NCI-H187 (cell line): ENCODE measurements at places on chromosomes 3 and 15.

GRCh38 chr3:47012342-47013230 is 33.1 kb downstream of the NBEAL2 start:
- no peak for DNase-seq

DNA sequence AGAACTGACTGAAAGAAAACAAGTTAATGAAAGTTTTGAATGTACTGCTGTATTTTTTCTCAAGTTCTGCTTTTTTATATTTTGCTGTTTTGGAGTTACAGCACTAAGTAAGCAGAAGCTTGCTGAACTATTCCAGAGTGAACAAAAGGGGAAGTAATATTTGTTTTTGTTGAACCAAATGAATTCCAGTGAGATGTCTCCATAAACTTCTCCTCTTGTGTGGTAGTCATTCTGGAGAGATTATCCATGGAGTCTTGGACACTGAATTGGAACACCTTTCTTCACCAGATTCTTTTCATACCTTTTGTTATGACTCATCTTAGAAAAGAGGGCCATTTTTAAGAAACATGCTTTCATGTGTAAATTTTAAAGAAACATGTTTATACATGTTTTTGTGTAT is 8.8 kb downstream of the ANKUB1 start:
- DNase-seq: no peak

- no peak for DNase-seq
Observed at GRCh38 chr3:117887031-117887430, 1147.6 kb downstream of the IGSF11 start.

DNA sequence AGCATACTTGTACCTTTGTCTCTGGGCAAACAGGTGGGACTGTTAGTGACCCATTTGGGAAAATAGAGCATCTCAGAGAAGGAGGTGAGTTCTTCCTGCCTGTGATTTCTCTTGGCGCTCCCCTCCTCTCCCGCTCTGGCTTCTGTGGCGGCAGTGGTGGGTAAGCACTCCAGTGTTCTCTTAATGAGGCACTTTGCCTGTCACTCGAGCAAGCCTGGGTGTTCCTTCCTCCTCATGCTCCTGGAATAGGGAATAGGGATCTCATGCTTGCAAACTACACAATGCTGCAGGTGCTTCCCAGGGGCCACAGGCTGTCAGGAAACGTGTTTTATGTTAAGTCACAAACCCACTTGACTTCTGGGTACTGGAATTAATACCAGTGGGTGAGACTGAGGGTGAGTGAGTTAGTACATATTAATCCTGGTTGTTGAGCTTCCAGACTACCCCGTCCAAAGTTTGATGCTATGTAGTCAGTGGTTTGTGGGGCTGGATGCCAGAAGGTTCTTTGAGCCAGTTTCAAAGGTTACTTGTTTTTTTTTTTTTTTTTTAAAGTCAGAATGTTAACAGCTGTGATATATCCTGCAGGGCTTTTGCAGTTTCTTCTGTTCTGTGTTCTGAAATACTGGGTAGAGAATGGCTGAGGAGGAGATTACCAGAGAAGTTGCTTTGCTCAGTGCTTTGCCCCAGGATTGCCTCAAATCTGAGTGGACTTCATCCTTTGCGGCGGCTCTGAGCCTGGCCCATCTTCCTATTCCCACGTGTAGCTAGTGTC is 30.5 kb downstream of the EDEM1 start:
- peak; percentile 32 for DNase-seq

GRCh38 chr3:190552969-190553759 is 39.3 kb downstream of the IL1RAP start:
- no peak for DNase-seq

DNA sequence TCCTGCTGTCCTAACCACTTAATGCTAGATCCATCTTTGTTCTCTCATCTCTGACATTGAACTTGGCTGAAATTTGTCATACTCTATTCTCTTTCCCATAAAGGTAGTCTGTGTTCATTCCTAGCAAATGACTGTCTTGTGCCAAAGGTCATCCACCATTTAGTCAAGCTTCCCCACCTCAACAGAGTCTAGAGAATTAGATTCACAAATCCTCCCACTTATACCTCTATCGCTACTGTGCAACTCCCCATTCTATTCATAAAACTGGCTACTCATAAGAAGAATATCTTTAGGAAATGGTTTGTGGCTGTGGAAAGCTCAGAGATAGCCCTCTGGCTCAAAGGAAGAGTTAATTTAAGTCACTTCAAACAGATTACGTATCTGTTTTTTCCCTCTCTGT is 59.7 kb upstream of the MBNL1 start:
- no peak for DNase-seq

- DNase-seq: no peak
Observed at GRCh38 chr3:106116733-106117489, 248.1 kb upstream of the CBLB start.

DNA sequence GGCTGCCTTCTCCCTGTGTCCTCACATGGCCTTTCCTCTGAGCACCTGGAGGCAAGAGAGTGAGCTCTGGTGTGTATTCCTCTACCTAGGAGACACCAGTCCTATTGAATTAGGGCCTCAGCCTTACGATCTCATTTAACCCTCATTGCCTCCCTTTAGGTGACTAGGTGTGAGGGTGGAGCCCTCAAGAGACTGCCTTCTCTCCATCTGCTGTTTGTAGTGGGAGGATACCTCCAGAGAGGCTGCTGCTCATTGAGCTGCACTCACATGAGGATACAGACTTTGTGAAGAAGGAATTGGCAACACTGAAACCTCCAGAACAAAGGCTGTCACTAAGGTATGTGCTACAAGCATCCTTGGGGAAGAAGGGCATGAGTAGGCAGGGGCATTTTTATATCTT is at the start of gene CCR8:
CCR8 (plus strand) TSS at position 217 of the 400 bp plus-strand sequence. CDS start 2,623 bp downstream, outside the sequence.
- DNase-seq: no peak

- peak; percentile 79 for DNase-seq
Observed at GRCh38 chr15:74235962-74236361, at the start of gene CCDC33. TSS of gene CCDC33 (plus strand) at chr15:74236326. CDS start at chr15:74236720, 394 bp downstream.

GRCh38 chr15:66747886-66748707 is 46.1 kb downstream of the SMAD6 start:
- DNase-seq: no peak

GRCh38 chr15:31230630-31231485 is 95.8 kb upstream of the KLF13 start:
- peak; percentile 58 for DNase-seq

DNA sequence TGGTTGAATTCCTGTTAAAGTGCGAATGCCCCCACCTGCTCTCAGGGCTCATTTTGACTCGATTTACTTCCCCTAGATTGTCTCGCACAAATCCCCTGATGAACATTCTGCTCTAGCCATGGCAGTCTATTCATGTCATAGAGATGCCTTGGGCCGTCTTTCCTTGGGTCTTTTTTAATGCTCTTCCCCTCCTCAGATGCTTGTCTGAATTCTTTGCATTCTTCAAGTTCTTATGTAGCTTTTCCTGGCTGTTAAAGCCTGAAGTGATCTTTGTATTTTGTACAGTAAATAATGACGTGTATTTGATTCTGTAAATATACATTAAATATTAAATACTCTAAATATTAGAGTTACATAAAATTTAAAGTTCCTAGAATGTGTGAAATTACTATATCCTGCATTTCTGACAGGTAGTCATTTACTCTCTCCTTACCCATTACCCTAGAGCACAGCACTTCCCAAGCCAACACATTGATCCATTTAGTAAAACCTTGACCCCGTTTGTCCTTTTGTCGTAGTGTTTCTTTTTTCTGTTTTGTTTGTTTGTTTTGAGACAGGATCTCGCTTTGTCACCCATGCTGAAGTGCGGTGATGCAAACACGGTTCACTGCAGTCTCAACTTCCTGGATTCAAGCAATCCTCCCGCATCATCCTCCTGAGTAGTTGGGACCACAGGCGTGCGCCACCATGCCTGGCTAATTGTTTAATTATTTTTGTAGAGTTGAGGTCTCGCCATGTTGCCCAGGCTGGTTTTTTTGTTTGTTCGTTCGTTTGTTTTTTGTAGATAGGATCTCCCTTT is 47.9 kb downstream of the YEATS2 start:
- no peak for DNase-seq

DNA sequence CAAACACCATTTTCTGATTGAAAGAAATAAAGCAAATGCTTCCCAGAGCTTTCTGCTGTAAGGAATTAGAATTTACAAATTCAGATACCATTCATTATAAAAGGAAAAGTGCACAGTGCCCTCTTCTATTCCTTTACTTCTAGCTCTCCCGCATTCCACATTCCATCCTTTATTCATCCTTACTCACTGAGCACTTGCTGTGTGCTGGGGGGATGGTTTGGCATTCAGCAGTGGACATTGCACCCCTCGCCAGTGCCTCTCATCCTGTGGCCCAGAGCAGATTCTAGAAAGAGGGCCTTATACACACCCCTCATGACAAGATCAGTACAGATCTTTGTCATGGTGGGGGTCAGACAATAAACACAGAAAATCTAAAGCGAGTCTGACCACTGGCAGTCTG is 73.0 kb downstream of the MGLL start:
- no peak for DNase-seq

DNA sequence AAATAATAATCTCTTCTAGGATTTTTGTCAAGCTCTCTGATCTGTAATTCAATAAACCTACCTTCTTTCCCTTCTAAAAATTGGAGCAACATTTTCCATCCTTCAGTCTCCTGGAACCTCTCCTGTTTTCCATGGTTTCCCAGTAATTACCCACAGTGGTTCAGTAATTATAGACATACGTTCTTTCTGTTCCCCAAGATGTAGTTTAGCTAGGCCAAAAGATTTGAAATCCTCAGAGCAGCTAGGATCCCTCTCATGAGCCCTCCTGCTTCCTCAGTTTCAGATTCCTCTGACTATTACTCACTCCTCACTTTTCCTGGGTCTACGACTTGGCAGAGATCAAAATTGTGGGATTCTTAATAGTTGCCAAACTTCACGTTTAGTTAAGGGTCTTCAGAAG is 76.9 kb upstream of the IGSF10 start:
- no peak for DNase-seq

DNA sequence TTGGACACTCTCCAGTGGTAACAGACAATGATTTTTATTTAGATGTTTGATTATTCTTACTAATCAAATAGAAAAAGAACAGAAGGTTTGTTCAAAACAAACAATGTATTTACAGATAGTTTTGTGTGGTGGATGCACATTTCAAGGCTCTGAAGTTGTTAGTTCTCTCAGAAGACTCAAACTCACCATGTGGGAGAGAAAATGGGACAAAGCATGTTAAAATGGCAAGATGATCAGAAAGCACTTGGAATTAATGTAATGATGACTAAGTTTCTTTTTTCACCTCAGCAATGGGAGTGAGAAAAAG is 450.5 kb upstream of the KCNMB2 start:
- no peak for DNase-seq

DNA sequence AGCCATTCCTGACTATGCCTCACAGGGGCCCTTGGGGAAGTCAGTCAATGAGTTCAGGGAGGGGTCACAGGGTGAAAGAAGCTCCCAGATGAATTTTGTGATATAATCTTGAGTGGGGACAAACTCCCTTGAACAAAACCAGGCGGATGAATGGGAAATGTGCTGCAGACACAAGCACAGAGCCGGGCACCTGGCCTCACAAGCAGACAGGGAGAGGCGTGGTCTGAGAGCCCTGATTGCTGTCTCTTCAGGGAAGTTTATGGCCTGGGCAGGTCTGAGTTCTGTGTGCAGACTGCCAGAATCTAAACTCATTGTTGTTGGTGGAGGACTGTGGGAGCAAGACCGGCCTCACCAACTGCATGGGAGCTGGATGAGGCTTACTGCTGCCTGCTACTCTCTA is 591.8 kb downstream of the EPHA3 start:
- no peak for DNase-seq

- no peak for DNase-seq
Observed at GRCh38 chr3:12471241-12471640, 13.0 kb upstream of the TSEN2 start.

- DNase-seq: no peak
Observed at GRCh38 chr15:95894407-95894956, 436.0 kb upstream of the NR2F2 start.

DNA sequence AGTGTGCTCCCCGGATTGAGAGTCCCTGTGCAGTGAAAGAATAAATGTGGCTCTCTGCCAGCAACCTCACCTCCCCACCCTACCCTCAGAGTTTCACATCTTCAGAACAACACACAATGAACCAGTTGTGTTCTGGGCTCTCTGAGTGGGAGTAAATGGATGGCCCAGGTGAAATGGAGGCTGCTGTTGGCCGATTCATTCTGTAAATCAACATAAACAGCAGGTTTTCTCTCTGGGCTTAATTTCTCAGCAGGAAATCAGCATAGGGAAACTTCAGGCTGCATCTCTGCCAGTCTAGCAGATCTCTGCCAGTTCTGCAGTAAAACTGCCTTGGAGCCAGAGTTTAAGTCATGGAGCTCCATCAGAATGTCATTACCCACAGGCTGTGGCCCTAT is 54.6 kb upstream of the FURIN start:
- no peak for DNase-seq

GRCh38 chr3:62636235-62636826 is 238.9 kb downstream of the CADPS start:
- no peak for DNase-seq

DNA sequence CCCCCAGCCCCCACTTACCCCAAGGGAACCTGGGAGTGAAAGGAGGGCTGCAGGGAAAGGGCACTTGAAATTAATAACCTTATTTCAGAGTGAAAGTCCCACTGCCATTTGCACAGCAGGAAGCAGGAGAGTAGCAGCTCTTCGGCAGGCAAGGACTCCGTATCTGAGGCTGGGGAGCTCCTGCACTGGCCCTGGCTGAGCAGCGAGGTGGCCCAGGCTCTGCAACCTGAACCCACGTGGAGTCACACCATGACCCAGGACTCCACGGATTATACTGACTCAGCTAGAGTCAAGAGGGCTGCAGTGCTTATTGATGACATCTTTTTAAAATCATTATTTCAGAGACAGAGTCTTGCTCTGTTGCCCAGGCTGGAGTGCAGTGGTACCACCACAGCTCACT is 214.5 kb downstream of the XXYLT1 start:
- no peak for DNase-seq

DNA sequence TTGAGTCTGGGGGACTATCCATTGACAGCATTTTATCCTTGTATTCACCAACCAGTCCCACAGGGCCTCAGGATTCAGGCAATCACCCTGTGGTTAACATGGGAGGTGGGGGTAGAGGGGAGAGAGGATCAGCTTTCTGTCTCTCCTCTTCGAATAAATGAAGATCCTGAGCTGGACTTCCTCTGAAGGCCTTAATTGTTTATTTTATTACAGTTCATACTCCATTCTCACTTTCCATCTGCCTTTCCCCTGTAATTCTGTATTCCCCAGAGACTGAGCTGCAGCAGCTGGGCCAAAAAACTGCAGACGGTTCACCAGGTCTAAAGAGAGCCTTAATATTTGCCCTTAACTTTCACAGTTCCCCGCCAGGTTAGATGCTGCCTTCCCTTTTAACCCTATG is 11.9 kb downstream of the TAGLN3 start:
- no peak for DNase-seq

DNA sequence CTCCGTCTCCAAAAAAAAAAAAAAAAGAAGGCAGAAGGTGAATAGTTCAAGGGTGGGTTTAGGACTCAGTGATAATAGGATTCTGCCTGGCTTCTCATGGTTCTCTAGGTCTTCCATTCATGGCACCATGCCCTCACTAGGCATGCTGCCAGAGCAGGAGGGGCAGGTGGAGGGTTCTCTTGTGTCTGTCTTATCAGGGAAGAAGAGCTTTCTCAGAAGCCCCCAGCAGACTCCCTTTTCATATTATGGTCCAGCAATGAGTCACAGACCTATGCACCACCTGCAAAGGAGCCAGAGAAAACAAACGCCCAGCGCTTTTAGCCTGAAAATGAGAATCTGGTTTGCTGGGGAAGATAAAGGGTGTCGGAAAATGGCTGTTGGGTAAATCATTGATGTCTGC is 3.0 kb downstream of the CCR2 start:
- DNase-seq: no peak

- DNase-seq: no peak
Observed at GRCh38 chr3:194395778-194396538, 3.1 kb downstream of the GP5 start.

GRCh38 chr3:46070595-46071093 is 43.4 kb upstream of the XCR1 start:
- no peak for DNase-seq
